Motor neuron (in vitro differentiated cells): ENCODE measurements at places on chromosomes 6 and 20. TPM values are rescaled to one million over a fixed set of nuclear protein-coding genes. Genes with fewer than 3 reads are reported as not detected.

DNA sequence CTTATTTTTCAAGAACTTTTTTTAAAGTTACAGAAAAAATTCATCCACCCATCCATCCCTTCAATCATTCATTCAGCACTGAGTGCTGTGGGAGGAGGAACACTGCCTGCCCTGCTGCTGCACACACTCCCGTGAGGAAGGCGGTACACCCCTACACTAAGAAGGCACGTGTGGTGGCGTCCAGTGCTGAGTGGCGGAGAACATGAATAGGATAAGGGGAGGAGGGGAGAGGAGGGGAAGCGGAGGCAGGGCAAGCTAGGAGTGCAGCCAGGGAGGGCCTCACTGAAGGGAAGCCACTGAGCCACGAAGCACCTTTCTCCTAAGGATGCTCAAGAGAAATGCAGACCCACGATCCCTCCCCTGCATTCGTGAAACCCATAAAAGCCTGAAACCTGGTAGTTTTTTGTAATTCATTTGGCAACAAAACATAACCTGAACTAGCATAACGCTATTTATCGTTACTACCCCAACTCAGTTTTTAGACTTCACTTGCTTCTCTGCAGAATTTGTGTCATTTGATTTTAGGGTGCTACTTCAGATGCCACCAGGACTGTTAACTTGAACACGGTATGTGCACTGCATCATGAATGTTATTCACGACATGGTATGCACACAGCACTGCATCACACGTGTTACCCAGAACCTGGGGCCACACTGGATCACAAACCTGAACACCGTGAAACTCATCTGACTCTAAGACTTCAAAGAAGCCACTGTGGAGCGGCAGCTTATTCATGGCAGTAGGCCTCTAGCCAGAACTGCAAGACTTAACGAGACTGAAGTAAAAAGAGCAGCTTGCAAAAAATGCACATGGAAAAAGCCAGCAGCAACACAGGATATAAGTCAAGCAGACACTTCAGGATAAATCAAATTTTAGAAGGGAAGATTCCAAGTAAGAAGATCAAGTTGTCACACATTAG is 3.5 kb downstream of the RNASET2 start:
- no peak for ATAC-seq

NMBR gene
- total RNA-seq, result 0.14 and 0.21 TPM in 2 replicates

GRCh38 chr6:17455919-17456318 is 62.5 kb downstream of the CAP2 start:
- ATAC-seq, result no peak

HSD17B8 gene
- total RNA-seq, result 8.7 and 9.8 TPM in 2 replicates

PXDC1 gene
- total RNA-seq, result 57.9 and 60.3 TPM in 2 replicates

DNA sequence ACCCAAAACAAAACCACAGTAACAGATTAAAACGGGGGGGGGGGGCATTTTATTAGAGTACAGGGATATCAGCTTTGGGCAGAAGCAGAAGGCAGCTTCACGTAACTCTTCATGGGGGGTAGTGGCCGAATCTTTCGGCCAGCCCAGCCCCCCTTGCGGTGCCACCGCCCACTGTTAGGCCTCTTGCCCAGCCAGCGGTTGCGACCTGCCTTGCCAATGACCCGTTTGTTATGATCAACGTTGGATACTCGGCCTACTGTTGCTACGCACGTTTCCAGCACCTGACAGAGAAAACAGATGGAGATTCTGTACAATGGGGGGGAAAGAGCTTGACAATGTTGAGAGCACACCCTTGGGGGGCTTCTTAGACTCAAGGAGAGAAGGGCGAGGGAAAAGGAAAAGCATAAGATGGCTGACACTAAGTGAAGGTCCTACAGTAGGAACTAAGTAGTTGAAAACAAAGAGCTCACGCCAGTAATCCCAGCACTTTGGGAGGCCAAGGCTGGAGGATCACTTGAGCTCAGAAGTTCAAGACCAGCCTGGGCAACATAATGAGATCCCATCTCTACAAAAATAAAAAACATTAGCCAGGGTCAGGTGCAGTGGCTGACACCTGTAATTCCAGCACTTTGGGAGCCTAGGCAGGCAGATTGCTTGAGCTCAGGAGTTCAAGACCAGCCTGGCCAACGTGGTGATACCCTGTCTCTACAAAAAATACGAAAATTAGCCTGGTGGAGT is 724 bp upstream of the CUL7 start:
- ATAC-seq, result no peak

GRCh38 chr20:11982955-11983470 is 65.3 kb downstream of the BTBD3 start:
- ATAC-seq, result no peak

GRCh38 chr20:58891086-58891717 is 38.7 kb downstream of the GNAS start:
- peak; percentile 38 for ATAC-seq

- ATAC-seq, result no peak
Measured at GRCh38 chr6:133892813-133893691, 4.1 kb downstream of the TCF21 start.

BCKDHB gene
- total RNA-seq, result 12.1 and 17.0 TPM in 2 replicates

DNA sequence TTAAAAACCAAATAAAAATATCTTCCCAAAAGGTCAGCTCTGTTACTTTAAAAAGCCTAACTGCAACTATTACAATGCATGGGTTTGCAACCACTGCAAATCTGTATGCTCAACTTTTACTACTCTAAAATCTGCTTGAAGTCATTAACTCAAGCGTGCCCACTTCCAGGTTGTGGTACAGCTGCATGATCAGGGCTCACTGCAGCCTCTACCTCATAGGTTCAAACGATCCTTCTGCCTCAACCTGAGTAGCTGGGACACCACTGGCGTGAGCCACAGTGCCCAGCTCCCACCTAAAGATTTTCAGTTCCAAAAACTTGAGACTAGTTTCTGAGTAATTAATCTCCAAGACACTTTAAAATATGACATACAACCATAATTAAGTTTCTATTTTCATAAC is 8.2 kb downstream of the DIDO1 start:
- no peak for ATAC-seq

IFNGR1 gene
- total RNA-seq, result 27.6 and 29.6 TPM in 2 replicates

DNA sequence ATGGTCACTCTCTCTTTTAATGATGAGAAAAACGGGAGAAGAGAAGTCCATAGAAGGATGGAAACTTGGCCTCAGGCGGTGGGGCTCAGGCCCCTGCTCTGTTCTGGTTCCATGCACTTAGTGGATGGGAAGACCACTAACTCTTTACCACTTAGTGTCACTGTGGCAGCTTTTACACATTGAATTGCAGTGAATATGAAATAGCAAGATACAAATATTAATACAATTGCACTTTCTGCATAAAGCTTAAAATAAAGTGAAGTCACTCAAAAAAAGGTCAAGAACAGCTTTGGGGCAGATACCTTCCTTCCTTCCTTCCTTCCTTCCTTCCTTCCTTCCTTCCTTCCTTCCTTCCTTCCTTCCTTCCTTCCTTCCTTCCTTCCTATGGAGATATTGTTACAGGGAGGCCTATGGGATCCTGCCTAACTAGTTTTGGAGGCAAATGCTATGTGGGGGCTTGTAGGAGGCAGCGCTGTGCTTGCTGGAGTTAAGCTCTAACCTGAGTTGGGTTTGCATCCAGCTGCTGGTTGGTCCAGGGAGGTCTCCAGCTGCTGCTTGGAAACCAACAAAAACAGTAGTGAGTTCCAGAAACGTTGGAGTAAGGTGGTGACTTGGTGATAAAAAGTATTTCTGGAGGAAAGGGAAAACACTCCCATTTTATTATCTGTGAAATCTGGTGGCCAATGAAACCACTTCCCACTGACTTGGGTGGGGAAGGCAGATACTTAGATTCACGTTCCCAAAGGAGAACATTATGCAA is 62.3 kb upstream of the NKX2-2 start:
- ATAC-seq, result no peak

SLC4A11 gene
- total RNA-seq, result 10.6 and 11.7 TPM in 2 replicates

GRCh38 chr6:3292431-3293197 is 33.9 kb downstream of the PSMG4 start:
- ATAC-seq, result no peak

GRCh38 chr6:106560996-106561685 is 68.2 kb downstream of the RTN4IP1 start:
- ATAC-seq, result no peak

GRCh38 chr6:104486035-104486434 is 373.7 kb downstream of the HACE1 start:
- no peak for ATAC-seq

- no peak for ATAC-seq
Measured at GRCh38 chr6:1870932-1871331, 261.2 kb downstream of the FOXC1 start.

GRCh38 chr6:17665132-17665531 is 41.6 kb downstream of the NUP153 start:
- ATAC-seq, result no peak

DNA sequence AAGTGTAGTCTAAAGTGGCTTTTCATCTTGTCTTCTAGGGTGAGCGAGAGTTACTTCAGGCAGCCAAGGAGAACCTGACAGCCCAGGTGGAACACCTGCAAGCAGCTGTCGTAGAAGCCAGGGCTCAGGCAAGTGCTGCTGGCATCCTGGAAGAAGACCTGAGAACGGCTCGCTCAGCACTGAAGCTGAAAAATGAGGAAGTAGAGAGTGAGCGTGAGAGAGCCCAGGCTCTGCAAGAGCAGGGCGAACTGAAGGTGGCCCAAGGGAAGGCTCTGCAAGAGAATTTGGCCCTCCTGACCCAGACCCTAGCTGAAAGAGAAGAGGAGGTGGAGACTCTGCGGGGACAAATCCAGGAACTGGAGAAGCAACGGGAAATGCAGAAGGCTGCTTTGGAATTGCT is 27.1 kb downstream of the C20orf173 start:
- ATAC-seq, result no peak

- ATAC-seq, result peak; percentile 99
Measured at GRCh38 chr6:10510592-10511367, 10.4 kb upstream of the GCNT2 start.
